ENCODE measurements at places on chromosomes 5 and 9.

DNA sequence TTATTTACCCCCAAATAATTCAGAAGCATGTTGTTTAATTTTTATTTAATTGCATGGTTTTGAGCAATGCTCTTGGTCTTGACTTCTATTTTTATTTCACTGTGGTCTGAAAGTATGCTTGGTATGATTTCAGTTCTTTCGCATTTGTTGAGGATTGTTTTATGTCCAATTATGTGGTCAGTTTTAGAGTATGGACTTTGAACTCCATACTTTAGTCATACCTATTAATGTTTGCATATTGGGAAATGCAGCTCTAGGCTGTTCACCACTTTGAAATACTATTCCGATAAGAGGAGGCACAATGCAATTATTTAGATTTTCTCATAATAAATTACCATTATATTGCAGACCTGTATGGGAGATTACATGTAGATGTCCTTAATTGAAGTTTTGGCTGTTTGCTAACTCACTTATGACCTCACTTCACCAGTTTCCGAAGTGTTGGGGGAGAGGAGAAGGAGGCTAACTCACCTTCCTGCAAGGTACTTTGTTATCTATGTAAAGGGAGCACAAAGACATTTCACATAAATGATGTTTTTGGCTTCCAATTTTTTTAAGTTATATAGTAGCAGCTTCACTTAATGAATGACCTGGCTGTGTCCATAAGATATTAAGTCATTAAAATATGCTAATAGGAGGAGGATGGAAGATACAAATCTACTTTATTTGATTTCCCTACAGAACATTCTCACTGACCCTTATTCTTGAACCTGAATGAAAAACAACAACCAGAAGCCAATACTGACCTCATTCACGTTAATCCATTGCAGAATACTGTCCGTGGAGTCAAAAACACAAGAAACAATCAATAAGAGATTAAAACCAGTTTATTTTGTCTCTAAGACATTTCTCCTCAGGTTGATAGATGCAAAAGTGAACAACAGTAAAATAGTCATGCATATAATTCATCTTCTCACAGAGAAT is 970.3 kb upstream of the ARRDC3 start:
- DNase-seq, result no peak

DNA sequence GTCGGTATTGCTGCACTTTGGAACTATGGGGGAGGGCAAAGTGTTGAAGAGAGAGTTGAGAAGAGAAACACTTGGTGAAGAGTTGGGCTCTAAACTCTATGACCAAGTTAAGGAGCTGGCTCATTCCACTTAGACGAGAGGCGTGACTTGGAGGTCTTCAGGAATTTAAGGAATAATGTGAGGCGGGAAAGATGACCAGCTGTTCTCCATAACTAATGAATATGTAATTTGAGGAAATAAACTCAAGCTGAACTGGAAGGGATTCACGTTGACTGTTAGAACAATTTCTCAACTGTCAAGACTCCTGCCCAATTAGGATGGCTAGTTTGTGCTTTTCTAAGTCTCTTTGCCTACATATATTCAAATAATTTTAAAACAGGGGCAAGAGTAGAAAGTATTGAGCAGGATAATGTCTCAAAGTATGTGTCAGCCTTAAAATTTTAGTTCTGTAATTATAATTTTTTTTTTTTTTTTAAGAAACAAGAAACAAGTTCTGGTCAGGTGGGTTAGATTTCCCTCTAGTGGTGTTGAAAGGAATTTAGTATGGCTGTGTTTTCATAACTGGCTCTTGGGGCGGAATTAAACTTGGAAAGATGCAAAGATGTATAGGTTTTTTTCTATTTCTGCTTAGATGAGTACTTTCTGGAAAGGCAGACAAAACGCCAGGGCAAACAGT is 33.4 kb downstream of the TMEM252 start:
- no peak for DNase-seq

DNA sequence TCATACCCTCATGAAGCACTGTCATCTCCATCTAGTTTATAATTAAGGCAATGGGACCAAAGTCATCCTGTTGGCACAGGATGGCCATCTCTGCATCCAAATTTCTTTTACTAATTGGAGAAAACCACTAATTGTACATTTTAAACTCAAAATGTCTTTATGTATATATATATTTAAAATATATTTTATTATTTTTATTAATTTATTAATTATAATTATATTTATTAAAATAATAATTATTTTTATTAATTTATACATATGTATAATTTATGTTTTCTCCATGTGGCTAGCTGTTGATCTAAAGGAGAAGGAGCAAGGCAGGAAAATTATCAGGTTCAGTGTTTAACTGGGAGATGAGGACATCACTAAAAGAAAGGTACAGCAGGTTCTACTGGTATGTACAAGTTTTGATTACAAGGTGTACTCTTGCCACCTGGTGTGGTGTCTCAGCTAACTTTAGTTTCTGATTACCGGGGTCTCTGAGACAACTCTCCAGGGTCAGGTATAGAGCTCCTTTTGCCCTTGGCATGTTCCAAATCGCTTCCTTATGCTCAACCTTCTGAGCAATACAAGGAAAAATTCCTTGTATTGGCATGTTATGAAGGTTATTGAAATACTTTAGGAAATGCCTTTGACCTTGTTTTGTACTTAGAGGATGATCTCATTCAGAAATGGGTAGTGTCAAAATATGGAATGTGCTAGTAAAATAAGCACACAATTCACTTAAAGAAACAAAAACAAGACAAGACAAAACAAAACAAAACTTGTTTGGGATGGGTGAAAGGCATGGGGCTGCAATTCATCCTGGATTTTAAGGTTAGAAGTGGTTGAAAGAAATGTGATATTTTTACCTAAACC is 79.6 kb downstream of the GHR start:
- no peak for DNase-seq

GRCh38 chr9:116323571-116323970 is 170.0 kb downstream of the PAPPA start:
- DNase-seq, result no peak

GRCh38 chr5:94689908-94690307 is 71.4 kb downstream of the SLF1 start:
- DNase-seq, result no peak

- no peak for DNase-seq
Observed at GRCh38 chr9:121317737-121318630, 50.0 kb downstream of the GSN start.

GRCh38 chr5:160390787-160391696 is 8.8 kb downstream of the FAM200C start:
- DNase-seq, result no peak

GRCh38 chr5:150062216-150062922 is 24.0 kb downstream of the CSF1R start:
- no peak for DNase-seq

- no peak for DNase-seq
Observed at GRCh38 chr9:129171993-129172751, 5.9 kb downstream of the IER5L start.

DNA sequence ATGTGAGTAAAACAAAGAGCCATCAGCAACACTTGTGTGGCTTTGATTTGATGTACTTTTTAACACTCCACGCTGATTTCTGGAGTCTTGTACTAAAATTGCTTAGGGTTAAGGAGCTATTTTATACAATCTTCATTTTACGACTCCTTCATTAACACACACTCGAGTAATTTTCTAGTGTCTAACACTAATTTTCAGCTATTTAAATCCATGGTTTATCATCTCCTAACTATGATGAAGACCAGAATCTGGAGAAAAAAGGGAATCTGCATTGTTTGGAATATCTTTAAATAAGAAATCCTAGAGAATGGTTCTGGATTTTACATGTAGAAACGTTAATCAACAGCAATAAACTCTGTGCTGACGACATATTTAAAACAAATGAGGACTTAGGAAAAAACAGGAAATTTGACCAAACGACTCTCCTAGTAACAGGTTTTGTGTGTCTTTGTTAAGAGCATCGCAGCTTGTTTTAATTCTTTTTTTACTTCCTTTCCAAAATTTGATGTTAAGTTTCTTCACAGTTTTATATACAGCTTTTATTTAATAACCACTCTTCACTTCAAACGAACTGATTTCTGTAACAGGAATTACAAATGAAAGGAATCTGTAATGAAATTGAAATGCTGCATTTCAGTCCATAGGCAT is 138.5 kb downstream of the AOPEP start:
- DNase-seq, result no peak

DNA sequence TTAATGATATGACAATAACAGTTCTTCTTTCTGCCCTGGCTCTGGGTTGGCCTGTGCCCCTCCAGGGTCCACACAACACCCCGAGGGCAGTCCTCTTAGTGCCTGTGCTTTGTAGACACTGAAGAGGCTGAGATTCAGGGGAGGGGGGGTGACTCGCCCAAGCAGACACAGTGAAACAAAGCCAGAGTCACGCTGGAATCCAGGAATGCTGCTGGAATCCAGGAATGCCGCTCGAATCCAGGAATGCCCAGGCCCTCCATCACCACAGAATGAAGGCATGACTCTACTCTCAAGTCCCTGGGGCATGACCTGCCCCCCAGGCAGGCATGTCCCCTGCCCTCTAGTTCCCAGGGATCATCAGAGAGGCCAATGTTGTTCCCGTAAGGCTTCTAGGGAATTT is 73.1 kb downstream of the LRSAM1 start:
- no peak for DNase-seq

DNA sequence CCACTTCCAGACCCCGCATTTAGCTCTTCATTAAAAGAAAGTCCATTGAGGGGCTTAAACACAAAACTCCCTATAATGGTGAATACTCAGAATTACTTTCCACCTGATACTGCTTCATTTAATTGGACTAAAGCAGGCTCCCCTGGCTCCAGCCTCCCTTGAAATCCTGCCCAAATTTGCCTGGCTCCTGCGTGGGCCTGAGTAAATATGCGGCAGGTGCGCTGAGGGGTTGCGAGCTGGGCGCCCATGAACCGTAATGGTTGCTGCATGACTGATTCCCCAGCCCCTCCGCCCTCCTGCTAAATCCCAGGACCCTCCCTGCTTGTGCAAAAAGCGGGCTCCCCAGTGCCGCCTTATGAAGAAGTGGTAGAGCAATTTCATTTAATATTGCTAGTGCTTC is 639.7 kb downstream of the BNC2 start:
- DNase-seq, result no peak

DNA sequence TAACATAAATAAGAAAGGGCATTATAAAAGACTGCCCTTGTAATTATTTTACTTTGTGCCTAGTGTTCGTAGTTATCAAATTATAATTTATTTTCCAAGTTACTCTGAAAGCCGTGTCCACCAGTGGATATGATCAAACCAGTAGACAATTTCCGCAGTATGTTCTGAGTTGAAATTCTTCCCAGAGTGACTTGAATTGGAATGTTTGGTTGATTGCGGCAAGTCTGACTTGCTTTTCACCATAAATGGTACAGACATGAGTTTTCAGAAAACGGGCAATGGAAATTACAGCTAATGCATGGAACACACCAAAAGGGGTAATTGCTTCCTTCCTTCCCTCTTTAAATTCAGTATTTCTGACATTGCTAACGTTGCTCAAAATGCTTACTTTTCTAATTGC is 56.6 kb downstream of the CHSY3 start:
- no peak for DNase-seq

DNA sequence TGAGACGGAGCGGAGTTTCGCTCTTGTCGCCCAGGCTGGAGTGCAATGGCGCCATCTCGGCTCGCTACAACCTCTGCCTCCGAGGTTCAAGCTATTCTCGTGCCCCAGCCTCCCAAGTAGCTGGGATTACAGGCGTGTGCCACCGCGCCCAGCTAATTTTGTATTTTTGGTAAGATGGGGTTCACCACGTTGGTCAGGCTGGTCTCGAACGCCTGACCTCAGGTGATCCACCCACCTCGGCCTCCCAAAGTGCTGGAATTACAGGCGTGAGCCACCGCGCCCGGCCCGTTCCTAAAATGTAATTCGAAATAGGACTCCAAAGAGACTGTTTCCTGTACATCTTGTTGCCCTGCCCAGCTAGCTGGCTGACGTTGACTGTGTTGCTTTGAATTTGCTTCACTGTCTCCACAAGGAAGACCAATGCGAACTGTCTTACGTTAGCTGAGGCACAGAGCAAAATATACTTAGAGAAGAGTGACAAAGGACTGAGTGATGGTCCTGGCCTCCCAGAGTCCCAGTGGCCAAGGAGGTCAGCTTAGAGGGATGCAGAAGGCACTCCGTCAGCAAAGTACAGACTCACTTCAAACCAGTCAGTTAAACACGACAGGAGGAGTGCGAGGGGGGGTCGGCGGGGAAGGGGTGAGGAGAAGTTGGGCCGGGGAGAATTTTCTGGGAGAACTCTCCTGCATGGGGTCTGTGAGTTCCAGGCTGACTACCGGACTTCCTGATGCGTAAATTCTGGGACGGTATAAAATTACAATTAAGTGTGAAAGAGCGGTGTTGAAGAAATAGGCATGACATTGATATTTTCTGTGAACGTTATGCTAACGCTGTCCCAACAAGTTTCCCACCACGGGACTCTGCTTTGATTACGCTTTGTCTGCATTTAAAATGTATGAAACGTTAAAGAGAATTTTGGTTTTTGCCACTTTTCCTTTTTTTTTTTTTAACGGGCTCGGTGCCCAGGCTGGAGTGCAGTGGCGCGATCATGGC is 6.8 kb upstream of the TRIM41 start:
- DNase-seq, result no peak

DNA sequence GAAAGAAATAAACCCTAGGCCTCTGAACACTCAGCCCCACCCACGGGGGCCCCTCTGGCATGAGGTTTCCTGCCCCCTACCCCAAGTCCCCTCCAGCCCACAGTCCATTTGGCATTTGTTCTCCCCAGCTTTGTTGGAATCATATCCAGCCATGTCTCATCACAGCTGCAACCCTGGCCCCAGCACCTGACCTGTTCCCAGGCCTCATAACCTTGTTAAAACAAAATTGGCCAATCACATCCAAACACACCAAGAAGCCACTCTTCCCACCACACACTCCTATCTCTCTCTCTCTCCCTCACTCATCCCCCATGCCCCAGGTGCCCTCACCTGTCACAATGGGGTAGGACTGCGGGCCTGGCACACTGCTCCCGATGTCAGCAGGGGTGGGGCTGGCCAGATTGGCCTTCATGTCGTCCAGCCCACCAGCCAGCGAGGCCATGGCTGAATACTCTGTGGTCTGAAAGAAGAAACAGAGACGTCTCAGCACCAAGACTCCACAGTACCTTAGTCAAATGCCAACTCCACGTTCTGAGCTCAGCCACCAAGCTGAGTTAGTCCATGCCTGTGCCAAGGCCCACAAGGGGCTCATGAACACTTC is 110.9 kb downstream of the PAX5 start:
- no peak for DNase-seq

DNA sequence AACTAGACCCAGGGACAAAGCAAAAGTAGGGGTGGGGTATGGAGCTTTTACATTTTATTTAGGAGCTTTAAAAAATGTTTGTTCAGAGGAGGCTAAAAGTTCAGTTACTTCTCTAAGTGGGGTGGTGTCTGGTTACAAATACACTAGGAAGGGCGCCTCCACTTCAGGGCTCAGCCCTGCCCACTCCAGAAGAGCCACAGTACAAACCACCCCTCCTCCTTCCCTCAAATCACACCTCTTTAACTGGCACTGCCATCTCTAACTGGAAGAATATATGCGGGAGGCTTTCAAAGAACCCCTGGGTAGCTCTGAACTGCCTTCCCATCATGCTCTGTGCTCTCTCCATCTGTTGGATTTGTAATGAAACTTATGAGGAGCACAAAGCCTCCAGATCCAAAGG is 98.8 kb upstream of the NFIB start:
- no peak for DNase-seq

GRCh38 chr9:137278721-137279711 is 1.5 kb downstream of the TOR4A start:
- DNase-seq, result no peak
